WERI-Rb-1 (cell line): ENCODE measurements at places on chromosomes 11 and 22.

DNA sequence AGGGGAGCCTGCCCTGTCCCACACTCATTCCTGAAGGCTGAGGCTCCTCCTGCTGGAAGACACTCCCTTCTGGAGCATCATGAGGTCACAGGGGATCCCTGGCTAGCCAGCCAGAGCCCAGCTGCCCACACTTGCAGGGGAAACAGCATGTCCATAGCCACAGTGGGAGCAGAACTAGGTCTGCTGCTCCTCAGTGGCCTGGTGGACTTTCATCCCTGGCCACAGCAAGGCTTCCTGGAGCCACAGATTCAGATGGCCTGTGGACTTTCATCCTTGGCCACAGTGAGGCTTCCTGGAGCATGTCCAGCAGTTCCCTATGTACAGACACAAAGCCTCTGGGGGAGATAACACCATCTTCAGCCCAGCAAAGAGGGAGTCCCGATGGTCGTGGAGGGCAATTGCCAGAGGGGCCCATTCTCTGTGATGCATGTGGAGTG, 5.9 kb upstream of the APOL6 start:
- no peak for DNase-seq

- no peak for DNase-seq
These were observed 1416.4 kb upstream of the RAG2 start for GRCh38 chr11:38014405-38014804.

DNA sequence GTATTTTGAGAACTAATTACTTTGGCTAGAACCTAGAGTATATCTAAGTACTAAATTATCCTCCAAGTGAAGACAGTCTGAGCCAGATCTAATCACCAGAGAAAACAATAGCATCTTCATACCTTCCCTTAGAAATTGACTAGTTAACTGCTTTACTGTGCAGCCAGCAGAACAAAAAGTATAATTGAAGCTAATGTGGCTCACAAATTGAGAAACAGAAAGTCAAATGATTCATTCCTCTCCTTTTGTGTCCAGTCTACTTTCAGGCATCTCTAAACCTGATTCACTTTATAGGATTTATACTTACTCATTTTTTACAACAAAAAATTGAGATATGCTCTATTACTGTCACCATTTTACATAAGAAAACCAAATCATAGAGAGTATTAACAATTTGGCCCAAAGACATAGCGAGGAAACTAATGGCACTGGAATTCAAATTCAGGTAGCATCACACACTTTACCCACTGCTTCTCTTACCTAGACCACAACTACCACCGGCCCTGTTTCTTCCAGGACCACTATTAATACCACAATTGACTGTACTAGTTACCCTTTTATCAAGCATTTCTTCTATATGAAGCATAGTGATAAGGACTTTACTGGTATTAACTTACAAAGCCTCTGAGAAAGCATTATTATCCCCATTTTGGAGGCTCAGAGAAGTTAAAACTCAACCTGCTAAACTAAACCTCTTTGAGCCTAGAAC, 1402.6 kb upstream of the TENM4 start:
- no peak for DNase-seq

DNA sequence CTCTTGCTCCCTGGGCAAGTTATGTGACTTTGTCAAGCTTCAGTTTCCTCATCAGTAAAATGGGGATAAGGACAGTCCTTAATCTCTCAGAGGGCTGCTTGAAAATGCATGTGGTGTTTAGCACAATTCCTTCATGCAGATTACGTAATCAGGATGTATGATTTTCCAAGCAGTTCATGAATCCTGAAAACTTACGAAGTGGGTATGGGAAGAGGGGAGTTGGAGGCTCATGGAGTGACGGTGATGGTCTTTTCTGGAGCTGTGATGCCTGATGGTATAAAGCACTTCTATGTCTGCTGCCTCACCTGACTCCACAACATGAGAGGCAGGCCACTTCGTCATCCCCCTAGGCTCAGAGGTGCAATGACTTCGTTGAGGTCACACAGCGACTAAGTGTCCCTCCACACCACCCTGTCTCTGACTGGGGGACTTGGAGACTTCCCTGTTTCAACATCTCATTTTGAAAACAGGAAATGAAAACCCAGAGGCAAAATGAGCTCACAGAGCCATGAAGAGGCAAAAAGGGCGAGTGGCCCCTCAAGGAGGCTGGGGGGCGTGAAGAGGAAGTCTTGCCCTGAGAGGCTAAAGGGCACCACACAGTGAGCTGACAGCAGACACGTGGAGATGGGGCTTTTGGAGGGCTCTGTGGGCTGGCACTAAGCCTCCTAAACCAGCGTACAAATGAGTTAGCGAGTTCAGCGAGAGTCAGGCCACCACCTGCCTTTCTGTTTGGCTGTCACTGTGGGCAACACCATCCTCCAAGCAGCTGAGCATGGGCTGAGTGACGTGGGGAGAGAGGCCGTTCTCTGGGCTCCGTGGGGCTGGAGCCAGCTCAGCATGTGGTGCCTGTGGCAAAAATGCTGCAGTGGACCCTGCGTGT, 10.1 kb downstream of the MCM5 start:
- DNase-seq, result no peak

- no peak for DNase-seq
These were observed 53.7 kb upstream of the LRRC32 start for GRCh38 chr11:76724171-76724768.

DNA sequence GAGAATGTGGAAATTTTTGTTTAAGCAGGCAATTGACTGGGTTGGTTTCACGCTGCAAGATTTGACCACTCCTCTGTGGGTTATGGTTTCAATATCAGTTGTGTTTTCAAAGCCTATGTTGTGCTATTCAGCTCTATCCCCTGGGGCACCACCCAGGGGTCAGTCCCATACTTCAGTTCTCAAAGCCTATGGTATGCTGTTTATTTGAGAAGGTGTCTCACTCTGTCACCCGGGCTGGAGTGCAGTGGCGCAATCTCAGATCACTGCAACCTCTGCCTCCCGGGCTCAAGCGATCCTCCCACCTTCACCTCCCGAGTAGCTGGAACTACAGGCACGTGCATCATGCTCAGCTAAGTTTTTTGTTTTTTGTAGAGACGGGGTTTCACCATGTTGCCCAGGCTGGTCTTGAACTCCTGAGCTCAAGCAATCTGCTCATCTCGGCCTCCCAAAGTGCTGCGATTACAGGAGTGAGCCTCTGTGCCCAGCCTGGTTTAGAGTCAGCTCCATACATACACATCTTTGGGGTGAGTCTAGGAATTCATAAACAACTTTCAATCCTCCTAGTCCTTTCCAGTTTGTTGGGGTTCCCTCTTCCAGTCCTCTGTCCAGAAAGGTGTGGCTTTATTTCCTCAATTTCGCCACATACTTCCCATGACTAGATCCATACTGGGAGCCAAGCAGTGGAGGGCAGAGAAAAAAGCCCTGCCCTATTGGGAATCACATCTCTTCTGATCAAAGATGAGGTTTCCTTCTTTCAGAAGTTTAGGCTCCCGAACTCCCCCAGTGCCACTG, 35.0 kb upstream of the MAPK1 start:
- DNase-seq, result no peak

GRCh38 chr22:33261699-33262098, 203.5 kb upstream of the SYN3 start:
- no peak for DNase-seq

DNA sequence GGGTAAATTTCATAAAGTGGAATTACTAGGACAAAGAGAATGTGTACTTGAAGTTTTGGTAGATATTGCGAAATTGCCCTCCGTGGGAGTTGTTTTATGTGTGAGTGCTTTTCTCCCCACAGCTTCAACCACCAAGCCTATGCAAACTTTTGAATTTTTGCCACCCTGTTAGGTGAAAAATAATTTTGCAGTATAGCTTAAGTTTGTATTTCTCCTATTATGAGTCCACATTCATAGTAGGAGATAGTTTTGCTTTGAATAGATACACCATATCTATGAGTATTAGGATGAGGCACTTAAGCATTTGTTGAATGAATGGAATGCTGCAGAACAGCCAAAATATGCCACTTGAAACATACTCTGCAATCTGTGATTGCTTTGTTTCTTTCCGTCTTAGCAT, 43.6 kb downstream of the UVRAG start:
- DNase-seq, result no peak
